Left ventricle myocardium superior (tissue), 1 donor: ENCODE measurements at places on chromosomes 16 and 17. TPM values are rescaled to one million over a fixed set of nuclear protein-coding genes. Genes with fewer than 3 reads are reported as not detected.
A peak's percentile ranks its signal among the peaks of the same experiment; 100 is the strongest.

DNA sequence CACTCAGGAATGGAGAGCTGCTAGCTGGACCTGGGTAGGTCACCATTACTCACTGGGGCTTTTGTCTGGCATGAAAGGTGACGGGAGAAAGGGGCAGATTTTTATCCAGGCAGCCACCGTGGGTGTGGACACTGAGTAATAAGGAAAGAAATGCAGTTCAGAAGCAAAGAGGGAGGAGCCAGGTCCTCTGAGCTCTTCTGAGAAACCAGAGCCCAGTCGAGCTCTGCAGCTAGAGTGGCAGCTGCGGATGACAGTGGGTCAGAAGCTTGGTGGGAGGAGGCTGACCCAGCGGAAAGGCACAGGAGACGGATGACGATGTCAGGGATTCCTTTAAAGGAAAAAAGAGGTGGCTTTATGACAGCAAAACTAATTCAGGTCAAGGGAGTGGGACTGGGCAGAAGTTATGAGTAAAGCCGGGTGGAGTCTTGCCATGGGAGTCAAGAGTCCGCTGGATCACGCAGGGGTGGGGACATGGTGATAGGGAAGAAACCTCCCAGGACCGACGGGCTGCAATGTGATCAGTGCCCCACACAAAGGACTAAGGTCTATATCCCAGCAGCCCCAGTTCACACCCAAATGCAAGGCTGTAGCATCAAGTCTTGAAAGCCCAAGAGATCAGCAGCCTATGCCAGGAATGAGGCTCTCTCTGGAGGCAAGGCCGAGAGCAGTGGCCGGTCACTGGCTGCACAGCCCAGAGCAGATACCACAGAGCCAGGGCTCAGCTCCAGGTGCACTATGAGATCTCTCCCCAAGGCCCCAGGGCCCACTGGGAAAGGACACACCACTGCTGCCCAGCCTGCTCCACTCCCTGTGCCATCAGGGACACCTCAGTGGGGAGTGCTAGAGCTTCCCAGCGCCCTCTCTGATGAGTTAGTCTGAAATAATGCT, 6.3 kb upstream of the MNT start:
- DNase-seq, result no peak

GRCh38 chr16:56372013-56372634, 53.2 kb downstream of the AMFR start:
- DNase-seq, result no peak

GRCh38 chr17:6940186-6940649, 55.6 kb upstream of the ALOX12 start:
- no peak for DNase-seq

Gene MIS12
- total RNA-seq, result 13.2 TPM

Gene HAS3
- 0.67 TPM for total RNA-seq

Gene NLRC3
- 1.1 TPM for total RNA-seq

Gene KRTAP4-5
- total RNA-seq, result not detected

DNA sequence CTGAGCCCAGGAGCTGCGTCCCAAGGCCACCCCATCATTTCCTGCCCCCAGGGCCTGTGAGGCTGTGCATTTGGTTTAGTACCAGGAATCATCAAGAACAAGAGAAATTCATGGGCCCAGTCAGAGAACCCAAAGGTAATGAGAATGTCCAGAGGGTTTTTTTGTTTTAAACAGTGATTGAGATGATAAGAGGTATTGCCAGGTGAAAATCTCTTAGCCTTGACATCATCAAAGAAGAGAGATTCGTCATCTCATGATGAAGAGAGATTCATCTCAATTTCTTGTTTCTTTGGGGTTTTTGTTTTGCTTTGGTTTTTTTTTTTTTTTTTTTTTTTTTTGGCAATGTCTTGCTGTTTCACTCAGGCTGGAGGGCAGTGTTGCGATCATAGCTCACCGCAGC, 170.6 kb upstream of the CACNG5 start:
- no peak for DNase-seq

Gene HP
- 80.3 TPM for total RNA-seq

DNA sequence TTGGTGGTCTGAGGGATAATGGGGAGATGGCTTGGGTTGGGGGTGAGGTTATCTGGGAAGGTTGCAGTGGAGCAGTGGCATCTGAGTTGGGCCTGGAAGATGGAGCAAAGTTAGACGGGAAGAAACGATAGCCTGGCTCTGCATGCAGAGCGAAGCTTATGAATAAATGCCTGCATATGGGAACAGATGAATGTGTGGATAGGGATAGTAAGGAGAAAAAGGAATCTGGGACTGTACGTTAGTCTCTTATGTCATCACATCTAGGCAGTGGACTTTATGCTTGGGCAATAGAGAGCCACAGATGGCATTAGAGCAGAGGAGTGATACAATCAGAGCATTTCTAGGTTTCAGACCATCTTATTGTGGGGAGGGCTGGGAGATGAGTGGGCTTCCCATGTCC, 33.0 kb downstream of the CPNE2 start:
- DNase-seq, result no peak

Gene C17orf113
- 0.52 TPM for total RNA-seq

DNA sequence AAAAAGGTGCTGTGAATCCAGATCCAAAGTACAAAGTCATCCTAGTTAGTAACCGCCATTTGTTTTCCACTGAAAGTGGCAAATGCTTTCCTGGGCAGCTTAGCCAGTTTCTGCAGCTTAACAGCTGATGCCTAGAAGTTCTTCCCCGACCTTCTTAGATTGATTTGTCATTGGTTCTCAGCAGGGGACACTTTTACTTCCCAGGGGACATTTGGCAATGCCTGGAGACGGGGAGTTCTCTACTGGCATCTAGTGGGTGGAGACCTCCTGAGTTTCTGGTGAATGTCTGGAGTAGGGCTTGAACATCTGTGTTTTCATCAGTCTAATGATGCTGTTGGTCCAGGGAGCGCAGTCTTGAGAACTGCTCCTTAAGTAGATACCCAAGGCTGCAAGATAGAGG, 7.6 kb downstream of the DNAJA3 start:
- DNase-seq, result no peak

- DNase-seq, result no peak
Observed at GRCh38 chr17:75245011-75245410, 16.4 kb downstream of the GGA3 start.

Gene ABCC12
- not detected for total RNA-seq

GRCh38 chr17:58184986-58185761, 7.4 kb upstream of the EPX start:
- no peak for DNase-seq

Gene ZPBP2
- total RNA-seq, result not detected

- DNase-seq, result no peak
Observed at GRCh38 chr17:55117164-55117563, 147.6 kb upstream of the HLF start.

Gene SLC16A6
- total RNA-seq, result not detected

- DNase-seq, result no peak
Observed at GRCh38 chr17:28324781-28325180, 5.8 kb downstream of the TMEM97 start.

Gene RAB37
- total RNA-seq, result 2.8 TPM

Gene TPSD1
- total RNA-seq, result 0.50 TPM

- DNase-seq, result no peak
Observed at GRCh38 chr16:86121374-86122010, 222.5 kb downstream of the IRF8 start.

Gene CCL4
- 0.74 TPM for total RNA-seq

Gene MYH2
- 0.10 TPM for total RNA-seq

- no peak for DNase-seq
Observed at GRCh38 chr16:87789437-87790291, 23.9 kb upstream of the KLHDC4 start.

- DNase-seq, result no peak
Observed at GRCh38 chr17:5364156-5364555, 55.3 kb downstream of the NUP88 start.

DNA sequence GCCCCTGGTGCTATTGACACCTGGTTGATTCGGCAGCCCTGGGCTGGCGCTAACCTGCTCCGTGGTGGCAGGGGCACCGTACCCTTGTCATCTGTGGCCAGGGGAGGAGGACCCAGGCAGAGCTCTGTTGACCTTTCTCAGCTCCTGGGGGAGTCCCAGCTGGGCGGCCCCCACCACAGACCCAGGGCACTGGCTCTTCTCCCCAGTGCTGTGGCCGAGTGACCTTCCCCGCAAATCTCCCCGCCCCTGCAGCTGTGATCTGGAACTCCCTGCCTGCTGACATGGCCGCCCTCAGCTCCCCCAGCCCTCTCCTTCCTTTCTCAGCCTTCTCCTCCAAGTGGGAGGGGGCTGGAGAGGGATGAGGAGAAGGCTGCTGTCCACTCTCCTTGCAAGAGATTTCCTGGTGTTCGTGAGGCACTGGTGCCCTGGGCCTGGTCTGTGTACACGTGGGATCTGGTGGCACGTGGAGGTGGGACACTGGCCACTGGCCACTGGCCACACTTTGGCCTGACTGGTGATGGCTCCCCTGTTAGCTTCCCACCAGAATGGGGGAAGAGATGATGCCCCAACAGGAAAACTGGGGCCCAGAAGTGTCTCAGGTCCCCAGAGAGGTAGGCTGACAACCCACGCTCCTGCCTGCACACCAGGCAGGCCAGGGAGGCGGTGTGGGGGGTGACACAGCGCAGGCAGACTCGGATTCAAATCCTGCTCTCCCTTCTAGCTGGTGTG, 8.2 kb downstream of the FMNL1 start:
- peak; percentile 70 for DNase-seq
